Calu3 (cell line): ENCODE measurements at places on chromosomes 11 and 22. TPM values are rescaled to one million over a fixed set of nuclear protein-coding genes. Genes with fewer than 3 reads are reported as not detected.

GRCh38 chr11:3982431-3982830 lies 112.2 kb upstream of the RRM1 start:
- no peak for DNase-seq

DNA sequence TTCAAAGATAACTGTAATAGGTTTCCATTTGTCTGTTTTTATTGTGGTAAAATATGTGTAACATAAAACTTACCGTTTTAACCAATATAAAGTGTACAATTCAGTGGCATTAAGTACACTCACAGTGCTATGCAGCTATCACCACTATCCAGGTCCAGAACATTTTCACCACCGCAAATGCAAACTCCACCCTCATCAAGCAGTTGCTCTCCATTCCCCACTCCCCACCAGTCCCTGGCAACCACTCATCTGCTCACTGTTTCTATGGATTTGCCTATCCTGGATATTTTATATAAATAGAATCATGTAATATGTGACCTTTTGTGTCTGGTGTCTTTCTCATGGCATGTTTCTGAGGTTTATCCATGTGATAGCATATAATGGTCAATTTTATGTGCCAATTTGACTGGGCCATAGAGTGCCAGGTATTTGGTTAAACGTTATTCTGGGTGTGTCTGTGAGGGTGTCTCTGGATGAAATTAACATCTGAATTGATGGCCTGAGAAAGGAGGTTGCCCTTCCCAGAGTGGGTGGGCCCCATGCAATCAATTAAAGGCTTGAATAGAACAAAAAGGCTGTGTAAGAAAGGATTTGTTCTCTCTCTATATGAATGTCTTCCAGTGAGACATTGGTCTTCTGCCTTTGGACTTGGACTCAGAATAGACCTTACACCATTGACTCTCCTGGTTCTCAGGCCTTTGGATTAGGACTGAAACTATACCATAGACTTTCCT lies 17.2 kb upstream of the SMCO4 start:
- DNase-seq = no peak

GRCh38 chr22:48506506-48507145 lies 1321.0 kb downstream of the BRD1 start:
- no peak for DNase-seq

DNA sequence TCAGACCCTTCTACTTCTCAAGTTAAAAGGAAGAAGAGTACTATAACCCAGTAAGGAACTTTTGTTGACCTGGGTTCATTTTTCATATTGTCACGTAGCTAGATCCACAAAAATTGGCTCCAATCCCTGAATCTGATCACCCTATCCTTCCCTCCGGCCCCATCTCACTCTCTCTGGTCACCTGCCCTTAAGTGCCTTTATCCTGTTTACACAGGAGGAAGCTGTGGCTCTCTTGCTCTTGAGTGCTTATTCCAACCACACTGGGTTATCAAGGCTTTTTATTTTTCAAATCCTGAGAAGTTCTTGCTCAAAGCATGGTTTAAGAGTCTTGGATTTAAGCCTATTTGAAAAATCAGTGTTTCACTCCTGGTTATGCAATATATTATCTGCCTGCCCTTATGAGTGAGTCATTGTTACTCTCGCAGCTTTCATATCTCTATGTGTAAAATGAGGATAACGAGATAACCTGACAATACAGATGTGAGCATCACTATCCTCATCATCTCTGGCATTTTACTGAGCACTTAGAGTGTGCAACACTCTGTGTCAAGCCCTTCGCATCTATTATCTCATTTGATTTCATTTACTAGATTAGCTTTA lies 293.9 kb downstream of the GUCY1A2 start:
- no peak for DNase-seq

DNA sequence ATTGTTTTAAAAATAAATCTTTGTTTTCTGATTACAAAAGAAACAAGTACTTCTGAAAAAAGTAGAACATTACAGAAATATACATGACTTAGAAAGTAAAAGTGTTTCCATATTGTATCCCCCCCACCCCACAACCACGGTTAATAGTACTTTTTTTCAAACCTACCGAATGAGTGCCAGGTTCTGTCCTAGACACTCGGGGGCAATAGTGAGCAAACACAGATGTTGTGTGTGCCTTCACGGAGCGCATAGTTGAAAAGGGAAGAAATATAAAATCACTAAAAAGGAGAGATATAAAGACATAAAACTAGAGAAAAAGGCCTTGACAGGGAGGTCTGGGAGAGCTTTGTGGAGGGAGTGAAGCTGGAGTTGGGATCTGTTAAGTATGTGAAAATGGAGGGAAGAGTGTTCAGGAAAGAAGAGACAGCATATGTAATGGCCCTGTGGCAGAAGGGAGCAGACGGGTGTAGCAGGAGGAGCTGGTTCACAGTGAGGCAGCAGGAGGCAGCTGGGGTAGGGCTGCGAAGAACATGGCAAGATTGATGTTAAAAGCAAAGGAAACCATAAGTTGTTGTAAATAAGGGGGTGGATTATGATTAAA lies 42.1 kb upstream of the ALX4 start:
- no peak for DNase-seq

Gene OR8G5
- not detected in 2 replicates for total RNA-seq

Gene C22orf42
- total RNA-seq = not detected in 2 replicates

- DNase-seq = peak; percentile 85
These were observed 120.1 kb upstream of the OR9Q1 start for GRCh38 chr11:57903441-57904123.

DNA sequence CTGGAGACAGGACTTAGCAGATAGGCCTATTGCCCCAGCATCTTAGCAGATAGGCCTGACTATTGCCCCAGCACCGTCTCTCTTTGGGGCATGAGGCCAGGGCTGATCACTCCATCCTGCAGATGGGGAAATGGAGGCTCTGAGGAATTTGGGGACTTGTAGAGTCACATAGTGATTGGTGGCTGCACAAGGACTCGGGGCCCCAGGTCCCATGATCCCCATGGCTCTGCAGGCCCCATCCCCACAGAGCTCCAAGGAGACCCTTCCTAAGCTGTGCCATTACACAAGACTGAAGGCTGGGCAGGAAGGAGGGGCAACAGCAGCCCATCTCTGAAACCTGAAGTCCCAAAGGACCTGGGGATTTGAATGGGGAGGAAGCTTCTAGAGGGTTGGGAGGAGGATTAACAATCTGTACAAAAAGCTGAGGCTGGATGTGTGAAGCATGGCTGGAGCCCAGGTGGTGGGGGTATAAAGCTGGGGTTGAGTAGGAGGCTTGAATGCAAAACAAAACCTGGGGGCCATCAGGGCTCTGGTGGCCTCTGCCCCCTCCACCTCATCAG lies 1.6 kb downstream of the ARAP1 start:
- DNase-seq = no peak

Gene INTS4
- 35.4 and 43.9 TPM in 2 replicates for total RNA-seq

DNA sequence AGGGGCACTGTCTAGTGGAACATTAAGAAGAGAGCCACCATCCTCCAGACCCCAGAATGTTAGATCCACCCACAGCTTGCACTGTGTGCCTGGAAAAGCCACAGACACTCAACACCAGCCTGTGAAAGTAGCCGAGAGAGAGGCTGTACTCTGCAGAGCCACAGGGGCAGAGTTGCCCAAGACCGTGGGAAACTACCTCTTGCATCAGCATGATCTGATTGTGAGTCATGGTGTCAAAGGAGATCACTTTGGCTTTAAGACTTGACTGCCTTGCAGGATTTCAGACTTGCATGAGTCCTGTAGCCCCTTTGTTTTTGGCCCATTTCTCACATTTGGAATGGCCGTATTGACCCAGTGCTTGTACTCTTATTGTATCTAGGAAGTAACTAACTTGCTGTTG lies 115.9 kb upstream of the CCDC179 start:
- peak; percentile 65 for DNase-seq

DNA sequence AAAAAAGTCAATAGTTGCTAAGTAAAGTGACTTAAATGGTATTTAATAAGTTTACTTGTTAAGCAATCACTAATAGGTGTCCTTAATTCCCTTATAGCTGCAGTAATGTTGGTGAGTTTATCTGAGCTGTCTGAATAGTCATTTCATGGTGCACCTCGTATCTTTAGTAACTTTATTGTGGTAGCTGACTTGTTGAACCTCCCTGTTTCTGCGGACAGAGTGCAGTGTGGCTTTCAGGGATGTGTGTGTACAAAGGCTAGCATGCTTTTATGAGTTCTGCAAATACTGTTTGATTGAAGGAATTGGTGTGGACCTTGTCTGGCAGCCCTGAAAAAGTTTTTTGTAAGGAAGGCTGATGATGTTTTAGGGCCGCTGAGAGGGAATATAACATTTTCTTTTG lies 2.6 kb downstream of the ZNRF3 start:
- no peak for DNase-seq

- DNase-seq = no peak
These were observed 7.3 kb upstream of the KCNJ1 start for GRCh38 chr11:128874427-128874826.

DNA sequence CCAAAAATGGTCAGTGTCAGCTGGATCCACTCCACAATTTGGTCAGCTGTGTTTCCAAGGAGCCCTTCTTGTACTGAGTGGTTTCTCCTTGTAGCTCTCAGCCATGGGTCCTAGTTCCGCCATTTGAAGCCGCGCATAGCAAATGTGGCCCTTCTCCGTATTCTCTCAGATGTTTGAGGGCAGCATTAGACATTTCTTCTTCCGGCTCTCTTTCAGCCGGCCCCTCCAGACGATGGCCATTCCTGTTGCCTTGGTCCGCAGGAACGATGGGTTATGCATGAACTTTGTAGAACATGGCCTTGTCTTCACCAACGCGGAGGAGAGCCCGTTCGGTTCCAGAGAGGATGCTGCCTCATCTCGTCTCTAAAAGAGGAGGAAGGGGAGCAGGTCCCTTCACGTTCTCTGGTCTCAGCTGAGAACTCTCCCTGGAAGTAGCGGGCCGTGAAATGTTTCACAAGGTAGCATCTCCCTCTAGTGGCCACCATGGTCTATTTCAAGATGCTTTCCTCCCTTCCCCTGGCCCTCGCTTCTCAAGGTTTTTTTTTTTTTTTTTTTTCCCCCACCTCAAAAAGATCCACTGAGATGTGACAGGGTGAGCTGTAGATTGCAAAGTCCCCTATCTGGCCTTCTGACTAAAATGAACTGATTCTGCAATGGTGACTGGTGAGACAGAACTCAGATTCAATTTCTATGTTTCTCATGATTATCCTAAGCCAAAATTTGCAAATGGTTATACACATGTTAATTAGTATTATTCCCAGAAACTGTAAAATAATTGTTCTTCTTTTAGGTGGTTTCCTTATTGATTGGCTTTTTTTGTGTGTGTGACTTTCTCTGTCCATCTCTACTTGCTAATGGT lies 19.8 kb upstream of the PLET1 start:
- DNase-seq = peak; percentile 59
